ENCODE measurements at places on chromosomes 5 and 9.

GRCh38 chr5:14675865-14676300, 11.4 kb downstream of the OTULIN start:
- no peak for DNase-seq

GRCh38 chr9:32378993-32379729, 5.3 kb upstream of the ACO1 start:
- peak; percentile 76 for DNase-seq

DNA sequence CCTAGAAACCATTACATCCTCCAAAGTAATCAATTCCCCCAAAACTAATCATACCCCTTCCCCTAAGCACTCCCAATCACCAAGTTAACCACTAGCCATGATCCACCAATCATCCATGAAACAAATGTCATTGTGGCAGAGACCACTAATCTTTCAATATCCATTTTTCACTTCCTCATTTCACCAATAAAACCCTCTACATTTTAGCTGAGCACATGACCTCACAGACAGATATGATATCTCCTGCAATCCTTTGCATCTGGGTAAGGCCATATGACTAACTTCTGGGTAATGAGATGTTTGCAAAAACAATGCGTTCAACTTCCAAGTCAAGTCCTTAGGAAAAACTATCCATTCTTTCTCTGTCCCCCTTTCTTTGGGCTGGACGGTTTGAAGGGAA, 20.7 kb downstream of the OR2S2 start:
- DNase-seq = no peak

GRCh38 chr5:103263054-103263453, 4.5 kb downstream of the MACIR start:
- DNase-seq = no peak

- DNase-seq = peak; percentile 47
Measured at GRCh38 chr5:6544561-6544935, 88.3 kb downstream of the NSUN2 start.

- peak; percentile 24 for DNase-seq
Measured at GRCh38 chr9:18429070-18429469, 44.9 kb upstream of the ADAMTSL1 start.

GRCh38 chr5:96978812-96979449, 43.1 kb downstream of the LNPEP start:
- DNase-seq = no peak

DNA sequence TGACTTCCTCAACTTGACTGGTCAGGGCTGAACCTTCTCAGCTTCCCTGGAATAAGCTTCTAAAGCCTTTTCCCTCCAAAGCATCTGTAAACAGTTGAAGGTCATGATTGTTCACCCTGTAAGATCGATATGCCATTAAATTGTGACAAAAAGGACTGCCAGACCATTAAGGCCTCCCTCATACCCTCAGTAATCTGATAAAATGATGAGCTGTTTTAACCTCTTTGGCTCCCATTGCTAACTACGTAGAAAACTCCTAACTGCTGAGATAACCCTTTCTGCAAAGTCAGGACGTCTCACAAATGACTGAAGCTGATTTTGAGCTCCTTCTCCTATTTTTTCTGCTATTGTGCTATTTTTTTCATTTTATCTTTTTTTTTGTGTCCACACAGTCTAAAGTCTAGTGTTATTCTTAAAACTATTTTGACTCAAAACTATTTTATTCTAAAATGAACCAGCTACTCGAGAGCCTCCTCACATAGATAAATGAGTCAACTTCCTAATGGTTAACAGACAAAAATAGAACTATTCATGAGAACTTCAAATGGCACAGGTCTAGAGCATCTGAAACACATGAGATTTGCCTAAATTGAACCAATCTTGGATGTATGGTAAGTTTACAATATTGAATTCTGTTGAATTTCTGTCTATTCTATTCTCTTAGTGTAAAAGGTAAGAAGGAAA, 395.6 kb upstream of the TLE4 start:
- DNase-seq = no peak

DNA sequence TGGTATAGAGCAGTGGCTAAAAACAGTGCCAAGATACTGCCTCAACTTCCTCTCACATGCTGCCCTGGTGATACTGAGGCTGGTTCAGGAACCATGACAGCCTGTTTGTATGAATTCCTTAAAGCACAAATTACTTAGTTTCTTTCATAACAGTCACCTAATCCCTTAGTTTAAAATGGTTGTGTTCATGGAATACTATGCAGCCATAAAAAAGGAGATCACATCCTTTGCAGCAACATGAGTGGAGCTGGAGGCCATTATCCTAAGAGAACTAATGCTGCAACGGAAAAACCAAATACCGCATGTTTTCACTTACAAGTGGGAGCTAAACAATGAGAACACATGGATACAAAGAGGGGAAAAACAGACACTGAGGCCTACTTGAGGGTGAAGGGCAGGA, 21.8 kb downstream of the ZFP62 start:
- DNase-seq = no peak

GRCh38 chr5:152855441-152855840, 450.4 kb upstream of the NMUR2 start:
- no peak for DNase-seq

DNA sequence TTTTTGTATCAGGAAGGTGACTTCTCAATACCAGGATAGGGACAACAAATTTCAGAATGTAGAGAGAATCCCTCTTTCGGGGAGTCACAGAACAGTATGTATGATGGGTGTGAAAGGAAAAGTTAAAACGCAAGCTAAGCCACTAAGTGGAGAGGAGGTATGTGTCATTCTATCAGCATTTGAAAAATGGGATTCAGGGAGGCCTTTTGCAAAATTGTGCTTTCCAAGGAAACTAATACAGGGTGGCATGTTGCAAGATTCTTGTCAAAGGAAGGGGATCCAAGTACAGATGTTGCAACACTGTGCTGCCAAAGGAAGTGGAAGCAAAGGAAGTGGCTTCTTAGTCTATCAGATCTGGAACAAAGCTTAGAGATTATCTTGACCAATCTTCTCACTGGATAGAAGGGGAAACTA, 12.6 kb upstream of the TNIP1 start:
- peak; percentile 84 for DNase-seq

DNA sequence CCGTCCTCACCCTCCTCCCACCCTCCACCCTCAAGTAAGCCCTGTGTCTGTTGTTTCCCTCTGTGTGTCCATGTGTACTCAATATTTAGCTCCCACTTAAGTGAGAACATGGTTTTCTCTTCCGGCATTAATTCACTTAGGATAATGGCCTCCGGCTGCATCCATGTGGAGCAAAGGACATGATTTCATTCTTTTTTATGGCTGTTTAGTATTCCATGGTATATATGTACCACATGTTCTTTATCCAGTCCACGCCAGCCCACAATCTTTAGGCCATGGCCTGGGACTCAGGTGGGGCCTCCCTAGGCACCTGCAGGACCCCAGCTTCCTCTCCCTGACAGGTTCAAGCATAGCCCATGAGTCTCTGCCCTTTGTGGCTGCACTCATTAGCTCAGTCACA, 22.9 kb downstream of the UNC5A start:
- no peak for DNase-seq

GRCh38 chr5:167993771-167994170, 297.7 kb upstream of the WWC1 start:
- DNase-seq = no peak

GRCh38 chr5:113089653-113090335, 113.2 kb downstream of the DCP2 start:
- peak; percentile 27 for DNase-seq
